ENCODE measurements at places on chromosomes 16 and 17.

GRCh38 chr16:8967132-8967821 is 3.6 kb upstream of the USP7 start:
- no peak for DNase-seq

DNA sequence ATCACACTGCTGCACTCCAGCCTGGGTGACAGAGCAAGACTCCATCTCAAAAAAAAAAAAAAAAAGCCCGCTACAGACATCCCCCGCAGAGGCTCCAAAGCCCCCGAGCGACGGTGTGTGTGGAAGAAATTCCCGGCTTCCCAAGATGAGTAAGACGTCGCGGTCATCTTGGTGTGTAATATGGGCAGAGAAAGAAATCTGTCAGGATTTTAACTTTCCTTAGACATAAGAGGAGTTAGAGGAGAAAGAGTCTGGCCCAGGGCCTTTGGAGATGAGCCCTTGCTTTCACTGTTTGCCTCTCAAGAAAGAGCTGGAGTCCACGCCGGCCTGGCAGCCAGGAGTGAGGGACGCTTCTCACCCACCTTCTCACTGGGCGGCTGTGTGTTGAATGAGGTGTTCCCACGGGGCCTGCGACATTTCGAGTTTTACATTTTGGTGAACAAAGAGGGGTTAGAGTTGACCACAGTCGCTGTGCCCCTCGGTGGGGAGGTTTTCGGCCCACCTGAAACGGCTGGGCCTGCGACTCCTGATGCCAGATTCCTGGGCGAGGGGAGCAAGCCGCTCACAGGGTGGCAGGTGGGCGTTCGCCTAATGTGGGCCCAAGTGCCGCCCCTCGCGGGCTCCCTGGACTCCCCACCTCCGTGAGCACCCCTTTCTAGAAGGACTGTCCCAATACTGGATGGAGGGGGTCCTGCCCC is 17.9 kb downstream of the C1QTNF1 start:
- no peak for DNase-seq

DNA sequence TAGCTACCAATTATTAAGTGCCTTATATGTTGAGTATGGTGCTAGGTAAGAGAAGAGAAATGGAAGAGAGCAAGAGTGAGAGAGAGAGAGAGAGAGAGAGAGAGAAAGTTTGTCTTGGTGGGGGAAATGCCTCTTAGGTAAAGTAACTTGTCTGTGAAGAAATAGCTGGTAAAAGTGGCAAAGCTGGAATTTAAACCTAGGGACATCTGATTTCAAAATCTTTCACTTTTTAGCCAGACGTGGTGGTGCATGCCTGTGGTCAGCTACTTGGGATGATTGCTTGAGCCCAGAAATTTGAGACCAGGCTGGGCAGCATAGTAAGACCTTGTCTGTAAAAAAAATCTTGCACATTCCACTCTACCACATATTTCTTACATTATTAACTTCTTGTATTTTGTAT is 23.0 kb upstream of the CDR2 start:
- no peak for DNase-seq

DNA sequence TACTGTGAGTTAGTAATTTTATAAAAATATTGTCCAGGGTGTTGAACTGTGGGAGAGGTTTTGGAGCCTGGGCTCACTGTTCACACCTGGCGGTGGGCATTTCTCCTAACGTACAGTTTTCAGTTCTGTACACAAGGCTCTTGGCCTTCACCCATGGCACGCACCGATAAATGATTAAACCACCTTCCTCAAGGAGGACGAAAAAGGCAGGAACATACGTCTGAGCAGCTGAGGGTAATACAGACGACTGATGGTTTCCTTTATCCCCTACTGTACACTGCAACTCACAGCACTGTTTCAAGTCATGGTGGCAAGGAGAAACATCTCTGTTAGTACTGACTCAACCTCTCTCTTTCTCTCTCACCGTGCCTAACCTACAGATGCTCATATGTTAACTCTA is 1.4 kb upstream of the ST6GALNAC1 start:
- no peak for DNase-seq

GRCh38 chr17:17403899-17404576 is 72.8 kb upstream of the MED9 start:
- DNase-seq = no peak

- DNase-seq = peak; percentile 93
These were observed 1.9 kb downstream of the CCR10 start for GRCh38 chr17:42679492-42680330.

DNA sequence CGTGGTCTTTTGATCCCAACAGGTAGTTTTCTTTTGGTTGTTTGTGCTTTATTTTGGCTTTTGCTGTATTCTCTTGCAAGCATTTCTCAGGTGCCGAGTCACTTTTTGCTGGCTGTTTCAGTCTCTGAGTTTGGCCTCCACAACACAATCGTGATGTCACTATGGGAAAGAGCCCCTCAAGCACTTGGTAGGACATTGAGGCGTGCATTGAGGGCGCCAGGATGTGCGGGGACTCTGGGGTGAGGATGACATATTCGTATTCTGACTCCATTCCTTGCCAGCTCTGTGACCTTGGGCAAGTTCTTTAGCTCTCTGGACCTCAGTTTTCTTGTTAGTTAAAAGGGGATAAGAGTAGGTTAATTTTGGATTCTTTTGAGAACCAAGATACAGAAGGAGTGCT is 13.0 kb downstream of the KSR1 start:
- DNase-seq = no peak

- no peak for DNase-seq
These were observed 110.2 kb upstream of the ERCC4 start for GRCh38 chr16:13809765-13810164.

- no peak for DNase-seq
These were observed 15.1 kb downstream of the SOCS1 start for GRCh38 chr16:11240636-11241473.

DNA sequence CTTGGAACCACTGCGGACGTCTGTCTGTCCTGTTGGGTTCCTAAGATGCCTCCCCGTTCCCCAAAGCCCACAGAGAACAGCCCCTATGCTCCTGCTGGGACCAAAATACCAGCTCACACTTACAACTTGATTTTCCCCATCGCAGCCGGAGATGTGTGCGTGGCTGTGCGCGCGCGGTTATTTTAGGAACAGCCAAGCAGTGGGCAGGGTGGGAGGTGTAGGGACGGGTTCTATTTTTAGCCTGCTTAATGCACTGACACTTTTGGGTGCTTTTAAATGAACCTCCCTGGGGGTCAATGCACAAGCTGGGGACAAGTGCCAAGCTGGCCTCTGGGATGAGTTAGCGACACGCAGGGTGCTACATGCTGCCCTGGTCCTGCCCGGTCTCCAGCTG is 74.1 kb downstream of the KLHDC4 start:
- no peak for DNase-seq

GRCh38 chr17:44961921-44962350 is 6.2 kb downstream of the C1QL1 start:
- DNase-seq = no peak

- peak; percentile 91 for DNase-seq
These were observed 9.0 kb downstream of the VPS9D1 start for GRCh38 chr16:89711601-89712273.
